ENCODE measurements at places on chromosomes 7 and 10.

- no peak for DNase-seq
Measured at GRCh38 chr10:112027731-112028280, 155.8 kb downstream of the GPAM start.

DNA sequence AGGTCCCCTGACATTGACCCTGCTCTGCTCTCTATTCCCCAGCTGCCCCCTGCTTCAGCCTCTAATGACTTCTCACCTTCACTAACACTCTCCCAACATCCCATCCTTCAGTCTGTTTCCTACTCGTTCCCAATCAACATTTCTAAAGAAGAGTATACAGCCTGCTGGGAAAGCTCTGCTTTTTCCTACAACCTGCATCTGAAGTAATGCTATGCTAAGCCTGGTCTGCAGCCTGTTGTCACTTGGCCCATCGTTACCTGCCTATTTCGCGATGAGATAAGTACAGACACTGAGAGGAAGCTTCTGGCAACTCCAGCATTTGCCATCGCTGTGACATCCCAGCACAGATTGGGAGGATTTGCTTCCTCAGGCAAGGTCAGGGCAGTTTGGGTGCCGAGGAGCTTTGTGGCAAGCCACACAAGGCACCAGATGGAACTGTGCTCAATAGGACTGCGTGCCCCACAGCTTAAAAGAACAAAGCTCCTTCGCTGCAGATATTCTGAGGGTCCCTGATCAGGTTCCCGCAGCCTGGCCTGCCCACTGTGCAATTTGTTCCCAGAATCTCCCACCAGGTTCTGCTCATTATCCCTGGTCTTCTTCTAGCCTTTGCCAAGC, 51.4 kb downstream of the PKD1L1 start:
- no peak for DNase-seq

DNA sequence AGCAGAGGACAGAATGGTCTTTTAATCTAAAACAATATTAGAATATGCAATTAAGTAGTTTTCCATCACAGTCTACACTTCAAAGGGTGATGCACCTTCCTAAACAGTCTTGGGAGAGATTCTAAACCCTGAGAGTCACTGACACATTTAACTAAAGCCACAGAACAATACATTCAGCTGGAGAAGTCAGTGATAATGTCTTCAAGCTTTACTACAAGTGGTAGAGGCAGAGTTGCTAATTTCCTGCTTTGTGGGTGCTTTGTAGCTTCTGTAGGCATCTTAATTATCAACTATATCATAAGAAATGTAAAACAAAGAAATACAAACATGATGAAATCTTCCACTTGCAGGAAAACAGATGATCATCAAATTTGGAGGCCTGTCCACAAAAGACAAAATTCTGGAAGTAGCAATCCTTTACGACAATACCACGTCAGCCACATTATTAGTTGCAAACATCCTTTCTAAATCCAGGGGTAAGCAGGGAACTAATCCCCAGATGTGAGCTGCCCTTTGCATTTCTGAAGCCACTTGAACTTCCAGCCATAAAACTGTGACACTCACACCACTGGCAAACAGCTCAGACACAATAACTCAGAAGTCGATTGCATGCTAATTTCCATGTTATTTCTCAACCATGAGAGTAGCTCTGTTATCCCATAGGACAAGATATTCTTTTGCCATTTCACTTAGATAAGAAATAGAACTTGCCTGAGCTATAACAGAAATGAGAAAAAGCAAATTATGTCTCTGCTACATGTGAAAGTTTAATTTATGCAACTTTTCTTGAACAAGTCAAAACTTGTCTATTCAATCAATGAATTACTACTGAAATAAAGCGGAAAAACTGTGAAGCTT, 212.2 kb downstream of the FAM107B start:
- no peak for DNase-seq

- DNase-seq, result no peak
Measured at GRCh38 chr7:8818406-8818805, 385.0 kb downstream of the NXPH1 start.

- no peak for DNase-seq
Measured at GRCh38 chr10:49118430-49119074, 3.2 kb upstream of the VSTM4 start.

DNA sequence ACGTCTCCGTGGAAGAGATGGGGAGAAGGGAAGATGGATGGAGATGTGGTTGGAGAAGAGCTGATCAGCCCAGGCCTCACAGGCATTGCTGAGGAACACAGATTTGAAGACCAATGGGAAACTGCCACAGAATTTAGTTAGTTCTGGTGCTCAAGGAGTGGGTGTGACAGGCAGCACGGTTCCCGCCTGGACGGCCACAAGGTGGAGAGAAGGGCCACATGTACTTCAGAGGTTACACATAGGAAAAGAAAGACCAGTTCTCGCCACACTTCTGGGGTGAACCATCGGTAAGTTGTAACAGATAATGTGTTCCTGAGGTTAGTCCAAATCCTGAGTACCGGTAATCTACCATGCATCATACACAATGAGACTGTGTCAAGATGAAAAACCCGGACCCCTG, 29.5 kb upstream of the GJD4 start:
- no peak for DNase-seq

DNA sequence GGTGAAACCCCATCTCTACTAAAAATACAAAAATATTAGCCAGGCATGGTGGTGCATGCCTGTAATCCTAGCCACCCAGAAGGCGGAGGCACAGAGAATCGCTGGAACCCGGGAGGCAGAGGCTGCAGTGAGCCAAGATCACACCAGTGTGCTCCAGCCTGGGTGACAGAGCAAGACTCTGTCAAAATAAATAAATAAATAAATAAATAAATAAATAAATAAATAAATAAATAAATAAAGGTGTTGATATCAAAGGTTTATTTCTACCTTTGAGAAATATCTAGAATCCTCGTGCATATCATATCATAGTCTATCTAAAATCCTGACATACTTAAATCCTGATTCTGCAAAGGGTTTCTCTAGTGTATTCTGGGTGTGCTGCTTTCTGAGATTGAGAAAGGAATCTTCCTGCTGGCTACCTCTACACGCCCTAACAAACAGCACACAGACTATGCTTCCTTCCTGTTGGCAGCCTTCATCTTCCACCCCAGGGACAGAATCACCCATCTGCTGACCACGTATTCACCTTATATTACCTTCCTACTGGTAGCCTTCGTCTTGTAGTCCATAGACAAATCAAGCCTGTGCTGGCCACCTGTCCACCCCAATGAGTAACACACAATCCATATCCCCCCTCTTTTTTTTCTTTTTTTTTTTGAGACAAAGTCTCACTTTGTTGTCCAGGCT, 8.7 kb downstream of the ABLIM1 start:
- DNase-seq, result no peak

GRCh38 chr10:86792461-86793167, 36.2 kb downstream of the BMPR1A start:
- no peak for DNase-seq

DNA sequence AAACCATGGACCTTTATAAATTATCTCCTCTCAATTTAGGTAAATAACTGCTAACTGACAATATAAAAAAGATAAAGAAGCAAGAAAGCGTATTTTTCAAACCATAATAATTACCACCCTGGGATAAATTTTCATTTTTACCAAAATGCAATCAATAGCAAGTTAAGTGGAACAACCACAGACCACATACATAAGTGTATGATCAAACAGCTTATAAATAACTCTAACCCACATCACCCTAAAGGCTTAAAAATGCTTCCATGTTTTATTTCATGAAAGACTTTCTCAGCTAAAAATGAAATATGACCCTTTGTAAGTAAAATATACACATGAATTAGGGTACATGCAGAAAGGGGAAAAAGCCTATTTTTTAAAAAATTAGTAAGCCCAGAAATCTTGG, 156.5 kb downstream of the SGMS1 start:
- no peak for DNase-seq

GRCh38 chr7:86598311-86598710, 45.4 kb upstream of the GRM3 start:
- no peak for DNase-seq

DNA sequence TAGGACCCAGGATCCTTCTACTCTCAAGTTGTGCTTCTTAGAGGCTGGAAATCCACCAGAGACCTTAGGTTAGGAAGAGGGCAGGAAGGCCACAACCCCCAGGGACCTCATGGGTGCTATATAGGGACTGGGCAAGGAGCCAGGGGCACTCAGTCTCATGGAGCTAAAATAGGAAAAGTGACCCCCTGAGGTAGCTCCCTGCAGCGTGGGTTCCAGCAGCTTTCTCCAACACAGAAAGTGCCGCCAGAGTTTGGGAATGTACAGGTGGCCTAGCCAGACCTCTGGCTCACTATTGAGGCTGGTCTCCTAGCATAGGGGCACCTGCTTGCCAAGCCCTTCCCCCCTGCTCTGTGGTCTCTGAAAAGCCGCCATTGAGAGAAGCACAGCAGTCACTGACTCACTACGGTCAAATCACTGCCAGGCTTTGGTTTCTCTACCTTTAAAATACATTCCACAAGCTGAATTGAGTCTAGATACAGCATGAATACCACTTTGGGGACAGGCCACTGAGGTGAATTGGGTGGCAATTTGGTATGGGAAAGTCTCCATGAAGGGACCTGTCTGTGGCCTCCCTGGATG, 333.2 kb upstream of the PODXL start:
- DNase-seq, result no peak

- DNase-seq, result no peak
Measured at GRCh38 chr7:55588379-55588699, 16.0 kb upstream of the VOPP1 start.

DNA sequence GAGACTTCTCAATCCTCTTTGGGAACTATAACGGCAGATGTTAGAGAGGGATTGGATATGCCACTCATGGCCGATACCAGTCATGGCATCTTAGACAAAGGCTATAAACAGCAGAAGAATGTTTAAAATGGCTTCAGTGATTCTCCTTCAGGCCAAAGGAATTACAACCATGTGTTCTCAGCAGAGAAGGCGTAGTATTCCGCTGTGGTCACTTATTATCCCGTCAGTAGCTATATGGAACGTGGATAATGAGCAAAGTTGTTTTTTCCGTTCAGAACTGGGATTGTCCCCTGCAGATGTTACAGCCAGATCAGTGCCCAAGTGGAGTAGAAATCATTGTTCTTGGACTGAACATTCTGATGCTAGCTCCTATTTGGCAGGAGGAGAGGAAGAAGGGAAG, 43.1 kb downstream of the TEX36 start:
- DNase-seq, result no peak

DNA sequence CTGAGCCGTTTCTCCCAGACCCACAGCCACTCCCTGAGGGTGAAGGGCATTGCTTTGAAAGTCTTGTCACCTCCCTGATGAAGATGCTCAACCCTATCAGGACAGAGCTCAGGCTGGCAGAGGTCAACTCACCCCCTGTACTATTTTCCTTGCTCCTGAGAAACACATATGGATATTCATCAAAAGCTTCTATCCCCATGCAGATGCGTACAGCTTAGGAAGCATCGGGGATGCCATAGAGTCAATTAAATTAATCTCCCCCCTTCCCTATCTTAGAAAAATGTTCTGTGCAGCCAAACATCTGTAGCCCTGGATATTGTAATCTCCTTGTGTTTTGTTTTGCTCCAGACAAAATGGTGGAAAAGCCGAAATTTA, 67.2 kb downstream of the EMX2 start:
- DNase-seq, result no peak

DNA sequence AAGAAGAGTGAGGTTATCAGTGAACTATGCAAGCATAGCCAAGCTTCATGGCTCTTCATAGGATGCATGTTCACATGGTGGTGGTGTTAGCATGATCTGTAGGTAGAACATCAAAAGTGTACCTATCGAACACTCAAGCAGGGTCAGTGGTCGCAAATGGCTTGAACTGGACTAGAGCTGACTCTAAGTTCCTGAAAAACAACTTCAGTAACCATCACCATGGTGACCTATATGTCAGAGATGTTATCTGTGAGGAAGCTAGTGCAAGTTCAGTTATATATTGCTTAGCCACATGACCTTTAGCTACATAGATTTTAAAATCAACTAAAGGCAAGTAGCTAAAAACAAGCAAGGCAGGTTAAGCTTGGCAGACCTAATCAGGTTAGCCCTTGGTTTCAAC, 163.1 kb upstream of the AGR3 start:
- no peak for DNase-seq

GRCh38 chr7:22578007-22578733, 78.2 kb upstream of the STEAP1B start:
- no peak for DNase-seq

- DNase-seq, result no peak
Measured at GRCh38 chr10:20521186-20521585, 375.9 kb downstream of the NEBL start.

DNA sequence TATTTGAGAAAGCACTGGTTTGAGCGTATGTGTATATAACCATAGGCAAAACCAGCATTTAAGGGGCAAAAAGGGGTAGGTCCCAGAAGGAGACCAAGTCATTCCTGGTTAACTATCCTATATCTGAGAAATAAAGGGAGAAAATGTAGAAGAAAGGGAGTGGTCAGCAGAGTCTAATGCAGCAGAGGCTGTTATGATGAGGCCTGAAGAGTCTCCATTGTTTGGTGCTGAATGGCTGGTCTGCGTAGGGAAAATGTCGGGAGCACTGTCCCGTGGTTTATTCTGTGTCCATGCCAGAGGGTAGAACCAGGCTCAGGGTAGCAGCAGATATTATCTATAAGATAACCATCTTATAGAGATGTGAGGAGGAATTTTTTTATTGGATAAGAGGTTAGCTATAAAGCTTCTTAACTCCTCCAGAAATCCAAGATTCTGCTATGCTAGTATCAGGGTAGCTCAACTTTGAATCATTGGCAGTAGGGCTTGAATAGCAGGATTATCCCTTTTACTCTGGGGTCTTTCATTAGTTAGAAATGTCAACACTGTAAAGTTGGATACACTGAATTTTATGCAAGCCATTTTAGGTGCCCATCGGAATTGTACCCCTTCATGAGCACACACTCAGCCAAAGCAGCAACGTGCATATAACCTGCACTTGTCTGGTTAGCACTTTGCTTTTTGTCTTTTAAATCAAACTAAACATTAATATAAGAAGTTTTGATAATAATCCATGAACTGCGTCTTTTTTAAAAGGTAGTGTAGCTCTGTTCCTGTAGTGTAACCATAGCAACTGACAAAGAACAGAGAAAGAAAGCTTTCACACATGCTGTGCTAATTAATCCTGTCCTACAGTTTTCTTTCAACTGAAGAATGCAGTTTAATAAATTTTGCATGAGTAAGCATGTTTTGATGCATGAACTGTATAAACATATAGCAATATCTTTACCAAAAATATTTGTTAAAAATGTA, 312.0 kb upstream of the FZD1 start:
- no peak for DNase-seq

All from stimulated activated CD8-positive, alpha-beta memory T cell treated with anti-CD3 and anti-CD28 coated beads, Interleukin-15, amount 100 ng/mL, for 1 hour (primary cell).